ENCODE measurements at places on chromosomes 7 and 10. TPM values are rescaled to one million over a fixed set of nuclear protein-coding genes. Genes with fewer than 3 reads are reported as not detected.

The BAZ1B gene
- 88.4 TPM for total RNA-seq

The COMMD3 gene
- 38.1 TPM for total RNA-seq

The SGPL1 gene
- total RNA-seq, result 141 TPM

DNA sequence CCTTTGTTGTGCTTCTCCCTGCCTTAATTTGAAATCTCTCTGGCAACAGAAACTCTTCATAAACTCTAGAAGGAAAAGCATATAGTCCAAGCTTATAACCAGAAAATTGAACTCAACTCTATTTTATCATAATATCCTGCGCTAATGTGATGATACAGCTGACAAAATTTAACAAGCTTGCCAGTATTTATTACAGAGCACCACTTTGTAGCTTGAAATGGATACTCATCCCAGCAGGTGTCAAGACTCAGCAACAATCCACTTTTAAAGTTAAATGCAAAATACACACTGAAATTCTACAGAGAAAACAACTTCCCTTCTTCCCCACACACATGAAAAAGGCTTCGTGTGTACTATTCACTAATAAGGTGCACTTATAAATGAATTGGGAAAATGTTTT is 228.9 kb downstream of the AGMO start:
- no peak for DNase-seq

DNA sequence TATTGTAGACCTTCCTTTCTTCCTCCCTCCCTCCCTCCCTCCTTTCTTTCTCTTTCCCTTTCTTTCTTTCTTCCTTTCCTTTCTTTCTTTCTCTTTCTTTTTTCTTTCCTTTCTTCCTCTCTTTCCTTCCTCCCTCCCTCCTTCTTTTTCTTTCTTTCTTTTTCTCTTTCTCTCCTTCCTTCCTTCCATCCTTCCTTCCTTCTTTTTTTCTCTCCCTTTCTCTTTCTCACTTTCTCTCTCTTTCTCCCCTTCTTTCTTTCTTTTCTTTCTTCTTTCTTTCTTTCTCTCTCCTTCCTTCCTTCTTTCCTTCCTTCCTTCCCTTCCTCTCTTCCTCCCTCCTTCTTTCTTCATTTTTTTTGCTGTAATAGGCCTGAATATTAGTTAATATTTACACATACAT is 638.0 kb downstream of the SORCS3 start:
- no peak for DNase-seq

GRCh38 chr7:40899151-40899550 is 764.3 kb downstream of the SUGCT start:
- peak; percentile 83 for DNase-seq

- DNase-seq, result no peak
These were observed 8.9 kb upstream of the CDK1 start for GRCh38 chr10:60769406-60769805.

All from PC-9 (cell line).